Activated T-helper 1 cell treated with anti-CD3 and anti-CD28 coated beads, Interleukin-2, amount 50 U/mL, for 16 hours (primary cell): ENCODE measurements at places on chromosomes 4 and X.

- DNase-seq, result peak; percentile 6
These were observed 5.8 kb upstream of the TET2 start for GRCh38 chr4:105140684-105141490.

GRCh38 chr4:150315691-150316090 is 237.4 kb downstream of the DCLK2 start:
- no peak for DNase-seq

- no peak for DNase-seq
These were observed 98.1 kb downstream of the ADGRL3 start for GRCh38 chr4:61298178-61298740.

DNA sequence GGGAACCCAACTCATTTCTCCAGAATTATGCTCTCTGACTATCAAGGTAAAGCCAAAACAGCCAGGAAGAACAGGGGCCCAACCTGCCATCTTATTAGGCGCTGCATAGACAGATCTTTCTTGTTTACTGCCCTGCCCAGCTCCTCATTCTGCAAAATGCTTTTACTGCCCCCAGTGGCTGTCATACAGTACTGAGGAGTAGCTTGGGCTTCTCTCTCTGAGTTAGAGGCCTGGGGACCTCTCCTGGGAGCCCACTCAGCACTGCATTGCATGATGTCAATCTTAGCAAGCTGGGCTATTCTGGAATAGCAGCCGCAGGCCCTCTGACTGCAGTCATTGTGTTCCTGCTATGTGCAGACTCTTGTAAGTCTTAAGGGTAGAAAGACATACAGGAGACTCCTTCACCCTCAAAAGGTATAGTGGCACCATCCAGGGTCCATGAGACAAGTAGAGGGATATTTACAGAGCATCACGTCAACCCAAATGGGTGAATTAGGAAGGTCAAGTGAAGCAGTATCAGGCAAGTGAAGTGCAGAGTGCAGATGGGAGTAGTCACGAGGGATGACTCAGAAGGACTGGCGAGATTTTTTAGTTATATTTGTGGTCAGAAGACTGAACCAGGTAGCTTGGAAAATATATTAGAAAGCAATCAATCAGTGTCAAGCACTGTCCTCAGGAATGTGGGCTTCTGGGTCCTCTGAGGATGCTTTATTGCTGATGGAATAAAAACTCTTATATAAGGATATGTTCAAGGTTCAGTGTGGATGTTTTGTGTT is 294.1 kb upstream of the SFRP2 start:
- no peak for DNase-seq

DNA sequence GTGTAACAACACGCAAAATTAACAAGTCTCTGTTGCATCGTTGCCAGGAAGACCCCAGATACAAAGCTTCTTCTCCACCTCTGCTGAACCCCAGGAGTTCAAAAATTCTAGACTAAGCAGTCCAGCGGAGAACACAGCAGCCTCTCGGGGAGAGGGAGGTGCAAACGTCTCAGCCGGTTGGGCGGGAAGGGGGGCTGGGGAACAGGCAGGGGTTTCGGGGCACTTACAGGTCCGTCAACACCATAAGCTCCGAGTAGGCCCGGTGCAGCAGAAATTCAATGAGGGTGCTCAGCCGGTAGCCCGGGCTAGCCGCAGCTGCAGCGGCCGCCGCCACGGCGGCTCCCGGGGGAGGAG is 394 bp downstream of the MED14 start:
- no peak for DNase-seq

DNA sequence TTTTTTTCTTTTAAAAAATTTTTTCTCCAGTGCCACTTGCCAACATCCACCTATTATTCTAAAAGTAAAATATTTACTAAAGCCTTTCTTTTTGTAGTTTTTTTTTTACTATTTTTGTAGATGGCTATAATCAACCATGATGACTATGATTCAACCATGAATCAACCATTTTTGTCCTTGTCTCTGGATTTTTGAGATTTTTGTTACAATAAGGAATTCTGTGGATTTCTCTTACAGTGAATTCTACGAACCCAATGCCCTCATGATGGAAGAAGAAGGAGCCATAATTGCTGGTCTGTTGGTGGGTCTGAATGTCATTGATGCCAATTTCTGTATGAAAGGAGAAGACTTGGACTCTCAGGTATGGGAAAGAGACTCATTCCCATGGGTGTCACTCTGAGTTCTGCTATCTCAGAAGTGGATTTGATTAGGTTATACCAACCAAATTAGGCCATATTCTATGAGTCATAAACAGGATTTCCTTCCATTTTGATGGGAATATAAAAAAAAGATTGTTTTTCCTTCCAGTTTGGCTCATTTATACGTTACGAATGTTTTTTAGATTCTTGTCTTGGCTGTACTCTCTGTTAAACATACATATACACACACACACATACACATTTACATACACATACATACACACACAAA is 46.7 kb downstream of the RUFY3 start:
- DNase-seq, result no peak

DNA sequence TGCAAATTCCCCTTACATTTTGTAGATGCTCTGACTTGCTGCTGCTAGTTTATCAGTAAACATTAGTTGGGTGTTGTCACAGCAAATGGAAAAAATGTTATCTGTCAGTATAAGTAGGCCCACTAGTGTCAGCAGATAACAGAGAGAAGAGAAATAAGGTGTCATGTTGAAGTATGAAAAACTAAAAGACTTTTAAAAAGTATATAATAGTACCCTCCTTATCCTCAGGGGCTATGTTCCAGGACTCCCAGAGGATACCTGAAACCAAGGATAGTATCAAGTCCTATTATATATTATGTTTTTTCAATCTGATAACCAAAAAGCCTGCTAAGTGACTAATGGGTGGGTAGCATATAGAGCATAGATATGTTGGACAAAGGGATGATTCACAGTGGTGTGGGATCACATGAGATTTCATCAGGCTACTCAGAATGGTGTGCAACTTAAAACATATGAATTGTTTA is 11.6 kb upstream of the BMP2K start:
- DNase-seq, result no peak

DNA sequence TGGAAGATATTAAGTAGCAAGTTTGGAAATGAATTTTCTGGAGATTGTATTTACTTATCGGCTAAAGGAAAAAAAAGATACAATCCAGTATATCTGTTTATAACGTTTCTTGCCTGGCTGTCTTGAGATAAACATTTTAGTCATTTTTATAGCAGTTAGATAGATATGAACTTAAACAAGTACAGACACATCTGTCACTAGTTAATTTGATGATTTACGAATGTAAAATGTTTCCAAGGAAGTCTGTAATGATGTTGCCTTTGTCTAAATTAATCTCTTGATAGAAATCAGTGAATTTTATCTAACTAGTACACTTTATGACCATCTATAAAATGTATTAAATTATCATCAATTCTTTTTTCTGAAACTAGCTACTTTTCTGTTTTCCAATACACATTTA is 5.7 kb downstream of the BMPR1B start:
- DNase-seq, result no peak

- DNase-seq, result no peak
These were observed 202.3 kb downstream of the PPP3CA start for GRCh38 chr4:101145021-101145420.

DNA sequence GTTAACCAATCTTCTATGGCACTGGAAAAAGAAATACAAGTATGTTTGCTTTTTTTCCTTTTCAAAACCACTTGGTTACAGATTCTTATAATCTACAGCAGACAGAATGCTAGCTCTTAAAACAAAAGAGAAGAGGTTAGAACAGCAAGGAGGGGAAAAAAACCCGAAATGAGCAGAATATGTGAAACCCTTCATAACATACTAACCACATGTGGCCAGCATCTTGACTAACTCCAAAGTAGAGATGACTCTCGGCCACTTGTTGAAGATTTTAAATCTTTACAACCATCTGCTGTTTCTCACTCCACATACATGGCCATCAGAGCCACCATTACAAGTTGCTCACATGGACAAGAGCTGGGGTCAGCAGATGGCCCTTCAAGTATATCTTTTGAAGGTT is 100.3 kb downstream of the PAPSS1 start:
- no peak for DNase-seq

- DNase-seq, result no peak
These were observed 17.4 kb downstream of the BBS12 start for GRCh38 chr4:122749704-122750454.

GRCh38 chr4:159697322-159698283 is 594.7 kb downstream of the RAPGEF2 start:
- no peak for DNase-seq

DNA sequence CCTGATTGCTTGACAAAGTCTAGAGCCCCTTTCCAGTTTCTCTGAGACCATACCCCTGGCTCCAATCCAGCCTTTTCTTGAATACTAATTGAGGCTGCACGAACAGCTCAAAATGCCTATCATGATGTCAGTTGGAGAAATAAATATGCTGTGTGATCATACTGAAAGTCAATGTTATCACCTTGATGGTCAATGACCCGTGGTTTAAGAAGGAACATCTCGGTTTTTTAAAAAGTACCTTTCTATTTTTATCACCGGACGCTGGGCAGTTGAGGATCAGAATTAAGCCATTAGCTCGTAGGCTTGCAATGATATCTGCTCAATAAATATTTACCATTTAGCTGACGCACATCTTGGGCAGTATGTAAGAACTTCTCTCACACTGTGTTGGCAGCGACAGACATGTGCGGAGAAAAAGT is 852 bp upstream of the WDR44 start:
- no peak for DNase-seq

DNA sequence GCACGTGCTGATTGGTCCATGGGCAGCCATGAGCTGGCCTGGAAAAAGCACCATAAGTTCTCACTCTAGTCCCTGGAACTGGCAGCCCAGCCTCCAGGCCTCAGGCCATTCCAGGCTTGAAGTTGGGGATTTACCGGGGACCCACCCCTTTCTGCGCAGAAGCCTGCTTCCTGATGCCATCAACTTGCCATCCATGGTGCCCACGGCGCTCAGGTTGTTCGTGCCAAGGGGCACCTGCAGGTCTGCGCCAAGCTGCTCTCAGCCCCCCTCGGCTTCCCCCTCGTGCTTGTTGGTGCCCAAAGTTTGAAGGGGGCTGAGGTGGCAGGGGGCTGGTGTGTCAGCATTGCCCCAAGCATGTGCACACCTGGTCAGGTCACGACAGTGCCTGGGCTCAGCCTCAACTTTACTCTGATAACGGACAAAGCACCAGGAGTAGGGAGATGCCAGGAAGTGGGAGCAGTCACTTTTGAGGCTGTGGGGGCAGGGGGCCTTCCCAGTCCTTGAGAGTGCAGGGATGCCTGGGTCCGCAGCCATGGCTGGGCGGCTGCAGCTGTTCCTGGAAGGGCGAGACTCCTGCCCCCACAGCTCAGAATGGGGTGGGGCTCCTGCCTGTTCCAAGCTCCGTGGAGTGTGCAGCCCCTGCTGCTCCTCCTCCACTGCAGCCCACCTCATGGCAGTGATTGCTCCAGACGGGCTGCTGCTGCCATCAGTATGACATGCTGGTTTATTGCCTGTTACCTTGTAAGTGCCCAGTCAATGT is 24.9 kb downstream of the DCUN1D4 start:
- DNase-seq, result no peak

GRCh38 chrX:9875801-9876200 is 89.6 kb downstream of the SHROOM2 start:
- no peak for DNase-seq

DNA sequence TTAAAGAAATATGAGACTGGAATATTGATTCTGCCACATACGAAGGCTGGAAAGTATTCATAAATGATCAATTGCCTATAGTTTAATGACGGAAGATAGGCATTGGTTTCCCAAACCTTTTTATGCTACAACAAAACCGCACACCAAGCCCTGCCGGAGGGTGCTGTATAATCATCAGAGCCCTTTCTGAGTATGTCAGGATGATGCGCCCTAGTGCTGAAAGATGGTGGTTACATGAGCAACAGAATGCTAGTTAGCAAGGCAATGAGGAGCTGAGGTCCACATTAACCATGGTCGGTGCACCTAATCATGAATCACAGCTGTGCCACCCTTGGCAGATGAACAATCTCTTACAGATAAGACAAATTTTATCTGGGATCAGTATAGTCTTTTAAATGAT is 491.1 kb downstream of the PACRGL start:
- DNase-seq, result no peak

DNA sequence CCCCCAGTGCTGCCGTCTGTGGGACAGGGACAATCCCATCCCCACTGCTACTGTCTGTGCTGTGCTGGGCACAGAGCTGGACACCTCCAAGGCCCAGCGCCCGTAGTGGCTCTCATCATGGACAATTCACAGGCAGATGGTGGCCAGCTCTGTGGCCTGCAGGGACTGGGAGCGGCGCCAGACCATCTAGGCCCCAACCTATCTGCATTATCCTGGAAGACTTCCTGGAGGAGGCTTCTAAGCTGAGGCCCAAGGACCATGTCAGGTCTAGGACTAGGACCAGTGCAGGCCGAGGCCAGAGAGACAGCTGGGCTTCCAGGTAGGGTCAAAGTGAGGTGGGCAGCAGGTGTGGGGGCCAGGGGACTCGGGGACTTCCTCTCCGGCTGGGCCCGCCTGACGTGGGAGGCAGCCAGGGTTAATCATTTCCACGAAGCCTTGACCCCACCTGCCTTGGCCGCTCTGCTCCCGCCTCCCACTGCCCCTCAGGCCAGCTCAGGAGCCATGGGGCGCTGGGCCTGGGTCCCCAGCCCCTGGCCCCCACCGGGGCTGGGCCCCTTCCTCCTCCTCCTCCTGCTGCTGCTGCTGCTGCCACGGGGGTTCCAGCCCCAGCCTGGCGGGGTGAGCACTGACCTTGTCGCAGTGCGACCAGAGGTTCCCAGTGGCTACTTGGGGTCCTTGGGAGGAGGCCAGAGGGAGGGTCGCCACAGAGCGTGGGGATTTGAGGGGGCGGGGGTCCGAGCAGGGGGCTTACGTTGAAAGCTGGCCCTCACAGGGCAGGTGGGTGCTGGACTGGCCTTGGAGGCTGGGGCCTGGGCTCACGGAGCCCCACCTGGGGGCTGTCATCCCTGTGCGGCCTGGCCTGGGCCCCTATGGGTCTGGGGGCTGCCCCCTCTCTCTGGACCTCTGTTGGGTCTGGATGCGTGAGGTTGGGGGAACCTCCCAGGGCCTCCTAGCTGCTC is at the start of gene HGFAC:
HGFAC (plus strand) TSS at position 468 of the 959 bp plus-strand sequence; CDS start at position 502, 34 bp downstream.
- DNase-seq, result no peak

- DNase-seq, result no peak
These were observed 357.3 kb upstream of the NDST4 start for GRCh38 chr4:115470763-115471162.

DNA sequence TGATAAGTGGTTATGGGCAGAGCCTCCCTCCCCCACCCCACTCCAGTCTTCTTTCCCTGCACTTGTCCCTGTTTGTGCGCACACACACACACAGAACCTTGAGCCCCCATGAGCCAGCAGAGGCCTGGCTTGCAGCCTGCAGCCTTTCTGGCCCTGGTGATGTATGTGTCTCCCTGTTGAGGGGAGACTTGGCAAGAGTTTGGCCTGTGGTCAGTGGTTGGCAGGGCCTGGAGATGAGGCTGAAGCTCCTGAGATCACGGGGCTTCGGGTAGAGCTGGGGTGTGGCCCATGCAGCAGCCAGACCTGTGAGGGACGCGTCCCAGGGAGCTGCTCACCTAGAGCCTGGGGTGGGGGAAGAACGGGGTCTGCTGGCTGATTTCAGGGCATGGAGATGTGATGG is 2.3 kb downstream of the GPR173 start:
- no peak for DNase-seq

GRCh38 chr4:136012220-136012619 is 1520.1 kb downstream of the PCDH18 start:
- no peak for DNase-seq

- no peak for DNase-seq
These were observed 677.4 kb upstream of the PABPC4L start for GRCh38 chr4:134879019-134879418.

- DNase-seq, result no peak
These were observed 61.5 kb upstream of the AMOT start for GRCh38 chrX:112901869-112902725.

GRCh38 chrX:30712214-30712613 is 59.0 kb downstream of the GK start:
- no peak for DNase-seq
